ENCODE measurements at places on chromosomes 4 and X.

GRCh38 chr4:127660284-127660885 is 27.6 kb downstream of the INTU start:
- no peak for DNase-seq

DNA sequence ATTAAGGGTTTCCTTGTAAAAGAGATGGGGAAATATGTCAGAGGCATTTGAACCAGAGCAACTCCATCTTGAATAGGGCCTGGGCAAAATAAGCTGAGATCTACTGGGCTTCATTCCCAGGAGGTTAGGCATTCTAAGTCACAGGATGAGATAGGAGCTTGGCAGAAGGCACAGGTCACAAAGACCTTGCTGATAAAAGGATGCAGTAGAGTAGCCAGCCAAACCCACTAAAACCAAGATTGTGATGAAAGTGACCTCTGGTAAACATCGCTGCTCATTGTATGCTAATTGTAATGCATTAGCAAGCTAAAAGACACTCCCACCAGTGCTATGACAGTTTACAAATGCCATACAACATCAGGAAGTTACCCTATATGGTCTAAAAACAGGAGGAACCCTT is 1390.3 kb downstream of the RAPGEF2 start:
- no peak for DNase-seq

DNA sequence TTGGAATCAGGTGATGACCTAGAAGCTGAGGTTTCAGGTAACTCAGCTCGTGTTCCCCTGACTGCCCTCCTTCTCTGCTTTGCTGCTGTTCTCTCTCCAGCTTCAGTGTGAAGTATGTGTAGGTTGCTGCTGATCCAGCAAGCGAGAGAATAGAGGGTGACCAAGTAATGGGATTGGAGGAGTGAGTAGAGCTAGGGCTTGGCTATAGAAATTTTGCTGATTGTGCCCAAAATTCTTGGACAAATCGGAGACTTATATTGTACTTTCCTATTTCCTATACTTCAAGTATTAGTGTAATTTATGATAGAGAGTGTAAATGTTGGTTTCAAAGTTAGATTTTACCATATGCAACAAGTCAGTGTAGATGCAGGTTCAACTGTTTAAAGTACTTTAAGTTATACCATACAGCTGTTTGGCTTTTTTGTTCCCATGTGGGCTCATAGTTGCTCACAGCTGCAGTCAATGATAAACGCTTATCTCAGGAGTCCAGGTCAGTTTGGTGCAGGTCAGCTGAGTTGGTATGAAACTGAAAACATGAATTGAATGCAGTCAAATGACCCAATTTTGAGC is 48.0 kb downstream of the RAPGEF2 start:
- no peak for DNase-seq

GRCh38 chr4:30726090-30726675 is 6.0 kb downstream of the PCDH7 start:
- no peak for DNase-seq

DNA sequence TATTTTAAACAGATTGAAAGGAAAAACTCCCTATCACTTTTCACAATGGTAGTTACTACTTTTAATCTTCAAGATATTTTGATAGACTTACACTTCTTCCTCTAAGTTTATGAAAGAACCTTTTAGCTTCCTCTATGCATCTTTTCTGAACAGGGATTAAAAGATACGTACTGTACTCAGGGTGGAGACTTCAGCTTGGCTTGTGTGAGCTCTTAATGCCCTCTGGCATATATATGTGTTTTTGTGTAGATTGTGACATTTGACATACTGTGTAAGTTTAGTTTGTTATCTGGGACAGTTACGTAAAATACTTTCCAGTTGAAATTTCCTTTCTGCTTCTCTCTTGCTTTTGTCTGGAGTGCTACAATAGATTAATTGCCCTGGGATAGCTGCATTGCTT is 109.3 kb upstream of the NUDT6 start:
- no peak for DNase-seq

GRCh38 chrX:46954716-46955115 is 42.5 kb downstream of the JADE3 start:
- no peak for DNase-seq

DNA sequence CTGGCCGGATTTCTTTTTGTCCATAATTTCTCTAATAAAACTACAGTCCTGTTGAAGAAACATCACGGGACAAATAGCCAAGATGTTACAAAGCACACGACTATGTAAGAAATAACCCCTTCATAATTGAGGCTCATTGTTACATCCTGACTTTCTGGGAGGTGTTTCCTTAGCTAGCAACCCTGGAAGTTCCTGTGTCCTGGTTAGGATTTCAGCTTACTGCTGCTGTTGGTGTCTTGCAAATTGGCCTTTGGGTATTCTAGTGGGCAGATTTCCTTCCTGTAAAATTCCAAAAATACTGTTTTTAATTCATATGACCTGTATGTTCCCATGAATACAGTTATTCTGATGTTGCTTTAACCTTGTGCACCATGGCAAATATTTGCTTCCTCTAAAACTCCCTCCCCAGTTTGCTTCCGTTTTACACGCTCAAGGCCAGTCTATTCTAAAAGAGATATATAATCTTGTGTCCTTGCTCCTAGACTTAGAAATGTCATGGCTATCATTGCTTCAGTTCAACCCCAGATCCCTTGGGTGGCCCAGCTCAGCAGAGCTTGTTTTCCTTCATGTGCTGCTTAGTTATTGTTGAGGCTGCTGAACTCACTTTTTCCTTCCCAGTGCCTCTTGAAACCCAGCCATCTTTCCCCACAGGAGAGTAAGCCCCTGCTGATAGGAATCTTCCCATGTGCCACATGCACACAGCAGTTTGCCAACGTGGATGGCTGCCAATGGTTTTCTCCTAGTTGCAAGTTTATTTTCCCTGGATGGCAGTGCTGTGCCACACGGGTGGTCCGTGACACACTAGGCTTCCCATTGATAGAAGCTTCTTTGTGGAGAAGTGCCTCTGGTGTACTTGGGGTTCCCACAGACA is 75.8 kb downstream of the TSPAN7 start:
- no peak for DNase-seq

DNA sequence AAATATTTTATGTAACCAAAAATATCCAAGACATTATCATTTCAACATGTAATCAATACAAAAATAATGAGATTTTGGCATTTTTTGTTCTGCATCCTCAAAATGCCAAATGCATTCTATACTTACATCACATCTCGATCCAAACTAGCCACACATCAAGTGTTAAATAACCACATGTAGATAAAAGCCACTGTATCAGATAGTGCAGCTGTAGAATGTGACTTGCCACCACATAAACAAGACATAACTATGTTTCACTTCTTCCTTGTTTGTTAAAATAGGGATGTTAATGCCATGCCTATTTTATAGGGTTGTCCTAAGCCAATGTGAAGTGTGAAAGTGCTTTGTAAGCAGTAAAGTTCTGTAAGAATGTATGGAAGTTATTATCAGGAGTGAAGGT is 20.9 kb downstream of the INTS6L start:
- no peak for DNase-seq

DNA sequence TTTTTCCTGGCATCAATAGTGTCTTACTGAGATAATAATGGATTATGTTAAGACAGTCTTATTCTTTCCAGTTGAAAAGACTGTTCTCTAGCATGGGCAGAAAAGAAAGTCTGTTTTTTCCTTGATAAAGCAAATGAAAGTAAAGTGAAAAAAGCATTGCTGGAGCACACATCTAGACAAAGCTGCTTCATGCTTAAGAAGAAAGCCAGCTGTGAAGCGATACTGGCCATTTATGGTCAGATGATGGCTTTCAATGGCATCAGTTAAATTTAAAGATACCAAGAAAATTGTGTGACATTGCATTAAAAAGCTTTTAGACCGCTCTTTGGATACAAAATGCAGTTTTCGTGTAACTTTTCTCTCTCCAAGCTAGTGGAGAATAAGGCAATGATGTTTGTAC is 242.1 kb upstream of the TRAM1L1 start:
- DNase-seq = no peak

DNA sequence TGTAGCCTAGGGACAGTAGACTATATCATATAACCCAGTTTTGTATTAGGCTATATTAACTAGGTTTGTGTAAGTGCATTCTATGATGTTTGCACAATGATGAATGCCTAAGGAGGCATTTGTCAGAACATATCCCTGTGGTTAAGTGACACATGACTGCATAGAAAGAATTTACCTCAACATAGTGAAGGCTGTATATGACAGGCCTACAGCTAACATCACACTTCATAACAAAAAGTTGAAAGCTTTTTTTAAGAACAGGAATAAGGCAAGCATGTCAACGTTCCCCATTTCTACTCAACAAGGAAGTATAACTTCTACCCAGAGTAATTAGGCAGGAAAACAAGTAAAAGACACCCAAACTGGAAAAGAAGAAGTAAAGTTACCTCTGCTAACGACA is 165.9 kb upstream of the NDST4 start:
- no peak for DNase-seq

GRCh38 chr4:162016219-162016618 is 147.6 kb downstream of the FSTL5 start:
- no peak for DNase-seq

GRCh38 chr4:1246901-1247863 is 1.7 kb downstream of the CTBP1 start:
- DNase-seq = peak; percentile 64

DNA sequence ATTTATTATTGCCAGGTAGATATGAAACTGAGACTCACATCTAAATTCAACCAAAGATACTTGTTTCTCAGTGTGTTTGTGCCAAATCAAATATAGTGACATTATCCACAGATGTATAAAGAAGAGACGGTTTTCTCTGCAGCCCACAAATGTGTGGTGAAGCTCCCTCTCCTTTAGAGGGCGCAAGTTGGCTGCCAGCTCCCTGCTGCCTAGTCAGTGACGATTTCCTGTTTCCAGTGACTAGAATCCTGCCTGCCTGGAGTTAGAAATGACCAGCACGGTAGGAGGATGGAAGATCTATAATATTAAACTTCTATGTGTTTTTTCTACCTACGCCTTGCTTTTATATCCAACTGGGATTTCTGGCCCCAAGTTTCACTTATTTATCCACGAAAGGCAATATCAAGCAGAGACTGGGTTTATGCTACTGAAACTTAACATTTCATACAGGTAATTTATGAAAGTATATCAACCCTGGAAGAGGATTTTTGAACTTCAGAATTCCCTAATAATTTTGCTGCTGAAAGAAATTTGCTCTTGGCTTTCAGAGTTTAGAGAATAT is 1793.7 kb upstream of the TENM3 start:
- peak; percentile 53 for DNase-seq

GRCh38 chr4:188551156-188551555 is 411.9 kb downstream of the TRIML1 start:
- no peak for DNase-seq

GRCh38 chr4:83931659-83932438 is 395.9 kb downstream of the GPAT3 start:
- DNase-seq = no peak

GRCh38 chr4:177161781-177162180 is 147.9 kb upstream of the NEIL3 start:
- DNase-seq = no peak

DNA sequence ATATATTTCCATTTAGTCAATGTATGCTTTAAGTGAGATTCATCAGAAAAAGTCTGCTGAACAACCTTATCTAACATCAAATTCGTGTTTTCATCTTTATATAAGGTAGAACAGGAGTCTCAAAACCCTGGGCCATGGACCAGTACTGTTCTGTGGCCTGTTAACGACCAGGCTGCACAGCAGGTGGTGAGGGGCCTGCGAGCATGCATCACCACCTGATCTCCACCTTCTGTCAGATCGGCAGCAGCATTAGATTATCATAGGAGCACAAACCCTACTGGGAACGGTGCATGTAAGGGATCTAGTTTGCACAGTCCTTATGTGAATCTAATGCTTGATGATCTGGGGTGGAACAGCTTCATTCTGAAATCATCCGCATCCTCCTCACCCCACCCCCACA is 3.2 kb downstream of the CTSO start:
- DNase-seq = no peak

DNA sequence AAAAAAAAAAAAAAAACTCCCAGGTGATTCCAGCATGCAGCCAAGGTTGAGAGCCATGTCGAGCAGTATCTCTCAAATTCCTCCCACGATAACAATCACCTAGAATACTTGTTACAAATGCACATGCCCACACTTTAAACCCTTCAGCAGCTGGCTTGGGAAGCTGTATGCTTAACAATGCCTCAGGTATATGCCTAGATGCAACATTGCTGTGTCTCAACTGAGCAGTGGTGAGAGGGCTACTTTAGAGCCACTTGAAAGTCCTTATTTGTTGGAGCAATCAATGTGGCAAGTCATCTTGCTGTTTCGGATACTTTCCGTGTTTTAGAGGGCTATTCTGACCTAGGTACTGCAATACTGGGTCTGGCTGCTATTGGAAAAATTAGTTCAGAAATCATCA is 487.4 kb downstream of the INPP4B start:
- DNase-seq = no peak

DNA sequence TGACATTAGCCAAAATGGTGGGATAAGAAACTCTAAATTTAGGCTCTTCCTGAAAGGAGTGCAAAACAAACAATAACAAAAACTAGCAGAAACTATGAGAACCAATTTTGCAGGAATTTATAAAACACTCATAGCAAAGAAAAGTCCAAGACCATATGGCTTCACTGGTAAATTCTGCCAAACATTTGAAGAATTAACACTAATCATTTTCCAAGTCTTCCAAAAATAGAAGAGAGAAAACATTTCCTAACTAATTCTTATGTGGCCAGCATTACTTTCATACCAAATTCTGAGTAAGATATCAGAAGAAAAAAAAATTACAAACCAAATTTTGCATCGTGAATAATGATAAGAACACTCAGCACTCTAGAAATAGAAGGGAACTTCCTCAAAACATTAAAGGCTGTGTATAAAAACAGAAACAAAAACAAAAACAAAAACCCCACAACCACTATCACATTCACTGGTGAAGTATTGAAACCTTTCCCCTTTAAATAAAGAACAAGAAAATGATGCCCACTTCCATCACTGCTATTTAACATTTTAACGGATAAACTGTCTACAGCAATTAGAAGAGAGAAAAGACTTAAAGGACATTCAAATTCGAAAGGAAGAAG is 524.3 kb upstream of the GALNTL6 start:
- no peak for DNase-seq

- no peak for DNase-seq
Measured at GRCh38 chr4:124282301-124282898, 430.1 kb downstream of the ANKRD50 start.

GRCh38 chrX:94256396-94256795 is 582.4 kb downstream of the FAM133A start:
- no peak for DNase-seq

DNA sequence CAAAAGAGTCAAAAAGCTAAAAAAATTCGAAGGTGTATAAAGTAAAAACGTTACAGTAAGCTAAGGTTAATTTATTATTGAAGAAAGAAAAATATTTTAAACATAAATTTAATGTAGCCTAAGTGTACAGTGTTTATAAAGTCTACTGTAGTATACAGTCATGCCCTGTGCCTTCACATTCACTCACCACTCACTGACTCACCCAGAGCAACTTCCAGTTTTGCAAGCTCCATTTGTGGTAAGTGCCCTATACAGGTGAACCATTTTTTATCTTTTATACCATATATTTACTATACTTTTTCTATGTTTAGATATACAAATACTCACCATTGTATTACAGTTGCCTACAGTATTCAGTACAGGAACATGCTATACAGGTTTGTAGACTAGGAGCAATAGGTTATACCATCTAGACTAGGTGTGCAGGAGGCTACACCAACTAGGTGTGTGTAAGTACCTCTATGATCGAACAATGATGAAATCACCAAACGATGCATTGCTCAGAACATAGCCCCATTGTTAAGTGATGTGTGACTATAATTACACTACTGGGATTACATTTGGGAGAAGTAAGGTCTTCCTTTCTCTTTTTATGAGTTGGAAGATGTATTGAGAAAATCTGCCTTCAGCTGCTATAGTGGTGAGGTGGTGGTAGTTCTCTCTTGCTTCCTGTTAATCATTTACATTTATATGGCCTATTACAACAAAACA is 27.2 kb downstream of the TMSB4X start:
- no peak for DNase-seq

Measured in SK-N-SH (cell line).